ENCODE measurements at places on chromosomes 16 and 17.

- DNase-seq: no peak
Observed at GRCh38 chr17:9258115-9259015, 237.1 kb downstream of the NTN1 start.

- no peak for DNase-seq
Observed at GRCh38 chr16:5166486-5166885, 68.9 kb upstream of the EEF2KMT start.

- DNase-seq: no peak
Observed at GRCh38 chr16:87050142-87050541, 267.1 kb downstream of the C16orf95 start.

GRCh38 chr17:29930409-29931010, 482 bp upstream of the SSH2 start:
- DNase-seq: no peak

DNA sequence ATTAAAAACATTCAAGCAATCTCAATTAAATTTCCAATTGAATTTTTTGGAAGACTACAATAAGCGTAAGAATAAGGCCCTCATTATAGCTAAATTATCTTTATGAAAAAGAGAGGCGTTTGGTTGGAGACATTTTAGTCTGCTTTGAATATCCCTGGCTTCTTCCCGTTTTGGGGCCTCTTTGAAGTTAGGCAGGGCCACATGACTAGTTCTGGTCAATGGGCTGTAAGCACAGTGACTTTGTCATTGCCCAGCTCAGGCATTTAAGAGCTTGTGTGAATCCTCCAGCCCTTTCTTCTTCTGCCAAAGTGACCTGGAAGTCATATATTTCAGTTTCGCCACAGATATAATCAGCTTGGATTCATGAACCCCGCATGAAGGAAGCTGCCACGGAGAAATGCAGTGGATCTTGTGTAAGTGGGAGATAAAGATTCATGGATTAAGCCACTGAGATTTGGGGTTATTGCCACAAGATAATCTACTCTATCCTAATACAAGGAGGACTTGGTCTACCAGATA, 21.7 kb upstream of the UBTF start:
- DNase-seq: no peak

- DNase-seq: no peak
Observed at GRCh38 chr16:81148277-81148676, 52.1 kb upstream of the GCSH start.

DNA sequence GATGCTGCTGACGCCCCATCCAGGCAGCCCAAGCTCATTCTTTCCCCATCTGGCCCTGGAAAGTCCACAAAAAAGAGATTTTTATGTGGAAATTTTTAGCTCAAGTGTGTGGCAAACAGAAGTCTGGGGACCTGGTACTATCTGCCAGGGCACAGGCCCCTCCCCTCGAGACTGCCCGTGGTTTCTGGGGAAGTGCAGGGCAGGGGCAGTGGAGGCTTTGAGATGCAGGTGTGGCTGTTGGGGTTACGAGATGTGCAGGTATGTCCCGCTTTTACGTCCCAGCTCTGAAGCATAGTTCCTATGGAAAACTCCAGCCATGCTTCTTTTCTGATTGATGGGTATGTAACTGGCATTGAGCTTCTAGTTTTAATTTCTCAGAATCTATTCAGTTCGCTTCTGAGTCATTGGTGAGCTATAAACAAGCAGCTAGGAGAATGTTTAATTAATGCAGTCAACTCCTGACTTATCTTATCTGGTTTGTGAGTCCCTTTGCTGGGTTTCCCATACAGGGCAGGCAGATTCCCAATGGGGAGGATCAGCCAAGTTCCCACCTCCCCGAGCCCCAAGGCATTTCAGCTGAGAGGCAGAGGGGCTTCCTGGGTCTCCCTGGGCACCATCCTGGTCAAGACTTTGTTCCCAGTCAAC, 16.2 kb downstream of the TBX4 start:
- DNase-seq: no peak

DNA sequence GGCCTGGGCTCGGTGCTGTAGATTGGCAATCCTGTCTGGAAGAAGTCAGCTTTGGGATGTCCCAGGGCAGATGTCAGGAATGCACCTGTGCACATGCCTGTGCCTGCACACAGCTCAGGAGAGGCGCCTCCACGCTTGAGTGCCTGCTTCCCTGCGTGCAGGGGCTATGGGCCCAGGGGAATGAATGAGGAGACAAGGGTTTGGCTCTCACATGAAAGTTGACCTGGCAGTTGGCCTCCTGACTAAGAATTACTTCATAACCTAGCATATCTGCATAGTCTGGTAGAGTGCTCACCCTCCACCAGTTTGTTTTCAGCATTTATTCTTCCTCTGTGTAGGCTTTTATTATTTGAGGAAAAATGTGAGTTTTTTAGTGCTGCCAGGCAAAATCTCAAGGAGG, 50.0 kb downstream of the PLD6 start:
- DNase-seq: no peak

DNA sequence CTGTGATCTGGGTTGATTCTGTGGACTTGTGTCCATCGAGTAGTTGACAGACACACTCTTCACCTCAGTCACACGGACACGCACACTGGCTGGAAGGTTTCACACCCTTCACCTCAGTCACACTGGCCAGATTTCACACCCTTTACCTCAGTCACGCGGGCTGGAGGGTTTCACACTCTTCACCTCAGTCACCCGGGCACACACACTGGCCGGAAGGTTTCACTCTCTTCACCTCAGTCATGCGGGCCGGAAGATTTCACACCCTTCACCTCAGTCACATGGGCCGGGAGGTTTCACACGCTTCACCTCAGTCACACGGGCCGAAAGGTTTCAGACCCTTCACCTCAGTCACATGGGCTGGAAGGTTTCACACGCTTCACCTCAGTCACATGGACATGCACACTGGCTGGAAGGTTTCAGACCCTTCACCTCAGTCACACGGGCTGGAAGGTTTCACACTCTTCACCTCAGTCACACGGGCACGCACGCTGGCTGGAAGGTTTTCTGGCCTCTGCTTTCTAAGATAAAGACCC, 96.2 kb downstream of the PGS1 start:
- DNase-seq: no peak

- no peak for DNase-seq
Observed at GRCh38 chr16:71460236-71460635, 1.8 kb downstream of the ZNF23 start.

DNA sequence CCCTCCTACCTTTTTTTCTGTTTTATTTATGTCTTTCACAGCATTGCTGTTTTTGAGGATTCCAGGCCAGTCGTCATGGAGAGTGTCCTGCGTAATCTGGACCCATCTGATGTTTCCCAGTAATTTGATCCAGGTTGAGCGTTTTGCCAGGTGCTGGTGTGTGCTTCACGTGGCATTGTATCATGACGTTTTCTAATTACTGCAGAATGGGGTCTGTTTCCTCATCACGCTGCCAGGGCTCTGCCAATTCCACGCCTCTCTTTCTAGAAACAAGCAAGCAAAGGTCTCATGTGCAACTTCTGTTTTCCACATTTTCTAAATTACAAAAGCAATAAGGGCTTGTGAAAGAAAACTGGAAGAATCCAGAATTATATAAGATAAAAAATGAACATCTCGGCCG, 28.3 kb upstream of the BHLHA9 start:
- DNase-seq: no peak

GRCh38 chr16:4365014-4365406, 6.6 kb upstream of the VASN start:
- no peak for DNase-seq

DNA sequence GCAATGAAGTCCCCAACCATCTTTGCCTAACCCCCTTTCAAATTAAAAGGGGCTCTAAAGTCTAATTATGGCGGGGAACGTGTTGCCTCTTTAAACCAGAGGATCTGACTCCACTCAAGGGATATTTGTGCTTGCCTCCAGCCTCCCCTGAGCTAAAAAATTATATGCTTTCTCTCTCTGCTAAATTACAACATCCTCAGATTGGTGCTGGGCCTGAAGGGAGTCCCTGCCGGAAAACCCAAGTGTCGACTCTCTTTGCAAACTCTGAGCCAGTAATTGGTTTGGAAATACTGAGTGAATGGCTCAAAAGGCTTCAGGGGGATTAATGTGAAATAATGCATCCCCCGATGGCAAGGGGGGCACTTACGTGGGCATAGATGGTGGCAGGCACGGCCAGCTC, 208.5 kb upstream of the TNRC6C start:
- DNase-seq: no peak

DNA sequence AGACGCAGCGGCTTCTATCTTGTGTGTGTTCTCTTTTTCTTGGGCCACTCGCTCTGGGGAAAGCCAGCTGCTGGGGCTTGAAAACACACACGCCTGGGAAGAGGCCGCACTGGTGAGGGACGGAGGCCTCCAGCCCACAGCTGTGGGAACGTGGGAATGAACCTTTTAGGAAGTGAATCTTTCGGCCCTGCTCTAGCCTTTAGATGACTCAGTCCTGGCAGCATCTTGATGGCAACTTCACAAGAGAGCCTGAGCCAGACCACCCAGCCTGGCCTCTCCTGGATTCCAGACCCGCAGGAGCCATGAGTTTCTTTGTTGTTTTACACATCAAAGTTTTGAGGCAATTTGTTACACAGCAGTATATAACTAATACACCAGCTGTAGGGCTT, 2.2 kb upstream of the PDPK1 start:
- DNase-seq: no peak

DNA sequence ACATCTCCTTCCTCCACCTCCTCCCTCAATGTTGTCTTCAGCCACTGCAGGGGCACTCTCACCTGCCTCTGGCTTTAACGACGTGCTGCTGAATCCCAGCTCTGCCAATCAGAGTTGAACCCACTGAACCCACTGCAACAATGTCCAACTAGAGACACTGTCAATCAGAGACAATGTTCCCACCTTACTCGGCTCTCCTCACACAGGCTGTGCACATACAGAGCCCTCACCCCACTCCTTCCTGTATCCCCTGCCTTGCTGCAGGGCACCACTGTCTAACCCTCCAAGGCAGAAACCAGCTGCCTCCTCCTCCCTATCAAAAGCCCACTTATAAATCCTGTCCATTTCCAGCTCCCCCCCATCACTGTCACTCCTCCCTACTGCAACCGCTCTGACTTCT, 58.7 kb downstream of the ANKRD11 start:
- no peak for DNase-seq

DNA sequence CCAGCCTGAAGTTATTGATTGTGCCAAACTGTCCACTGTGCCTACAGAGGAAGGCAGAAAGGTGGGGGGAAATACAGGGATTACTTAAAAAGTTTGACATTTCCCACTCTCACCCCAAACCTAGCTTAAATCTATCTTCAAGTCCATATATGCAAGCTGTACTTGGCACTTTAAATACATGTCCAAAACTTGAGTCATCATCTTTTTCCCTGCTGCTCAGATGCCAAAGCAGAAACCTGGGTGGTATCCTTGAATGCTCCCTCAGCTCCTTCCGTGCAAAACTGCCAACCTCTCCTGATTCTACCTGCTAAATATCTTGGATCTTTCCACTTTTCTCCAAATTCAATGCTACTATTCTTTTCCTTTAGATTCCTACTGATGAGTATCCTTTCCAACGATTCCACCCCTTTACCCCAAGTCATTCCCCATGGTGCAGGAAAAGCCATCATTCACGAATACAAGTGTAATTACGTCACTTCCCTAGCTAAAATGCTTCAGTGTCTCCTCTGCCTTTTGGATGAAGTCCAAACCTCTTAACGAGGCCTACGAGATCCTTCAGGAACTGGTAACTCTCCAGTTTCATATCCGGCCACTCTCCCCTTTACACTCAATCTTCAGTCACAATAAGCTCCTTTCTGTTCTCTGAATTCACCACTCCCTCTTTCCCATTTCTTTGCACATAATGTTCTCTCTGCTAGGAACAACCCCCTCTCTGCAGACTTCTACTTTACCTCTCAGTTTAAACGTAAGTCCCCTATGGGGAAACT, 9.3 kb downstream of the BECN1 start:
- no peak for DNase-seq

GRCh38 chr16:6170022-6170421, 1072.4 kb upstream of the EEF2KMT start:
- no peak for DNase-seq

GRCh38 chr16:68113059-68113761, 28.0 kb downstream of the NFATC3 start:
- DNase-seq: no peak

- DNase-seq: no peak
Observed at GRCh38 chr17:72119077-72119872, 1.5 kb upstream of the SOX9 start.

- no peak for DNase-seq
Observed at GRCh38 chr17:4607773-4608187, 23.5 kb downstream of the SMTNL2 start.

DNA sequence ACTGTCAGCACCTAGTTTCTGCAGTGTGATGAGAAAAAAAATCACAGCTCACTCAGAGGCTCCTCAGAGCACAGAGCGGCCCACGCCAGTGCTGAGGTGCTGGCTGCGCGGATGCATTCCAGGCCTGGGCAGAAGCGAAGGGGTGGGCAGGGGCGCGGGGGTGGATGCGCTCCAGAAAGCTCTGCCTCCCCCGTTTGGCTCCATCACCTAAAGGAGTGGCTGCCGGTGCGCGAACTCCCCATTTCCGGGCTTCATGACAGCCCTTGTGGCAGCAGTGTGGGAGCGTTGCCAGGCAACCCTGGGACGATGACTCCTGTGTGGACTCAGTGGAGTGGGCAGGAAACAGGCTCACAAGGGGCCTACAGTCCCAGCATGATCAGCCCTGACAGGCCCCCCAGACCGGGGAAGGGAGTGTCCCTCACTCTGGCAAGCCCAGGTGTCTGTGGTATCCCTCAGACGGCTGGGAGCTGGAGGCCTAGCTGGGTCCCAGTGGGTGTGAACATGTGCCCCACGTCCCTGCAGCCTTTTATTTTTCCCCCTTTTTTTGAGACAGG, 32.8 kb upstream of the NUDT16L1 start:
- peak; percentile 37 for DNase-seq

GRCh38 chr17:36854982-36855381, 82.3 kb upstream of the LHX1 start:
- no peak for DNase-seq

DNA sequence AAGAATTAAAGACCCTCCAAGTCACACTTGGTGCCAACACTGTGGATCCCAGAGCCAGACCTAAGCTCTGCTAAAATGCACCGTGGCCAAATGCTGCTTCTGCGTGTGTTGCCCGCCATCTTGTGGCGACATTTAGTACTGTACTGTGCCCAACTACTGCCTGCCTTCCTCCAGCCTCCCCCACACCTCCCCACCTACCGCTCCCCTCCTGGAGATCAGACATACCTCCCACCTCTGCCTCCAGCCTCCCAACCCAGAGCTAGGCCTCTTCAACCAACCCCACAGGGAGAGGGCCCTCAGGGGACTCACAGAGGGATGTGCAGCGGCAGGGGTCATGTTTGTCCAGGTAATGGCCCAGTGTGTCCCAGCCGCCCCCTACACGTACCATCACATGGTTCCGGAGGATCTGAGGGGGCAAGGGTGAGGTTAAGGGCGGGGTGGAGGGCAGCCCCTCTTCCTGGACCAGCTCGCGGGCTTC, 5.5 kb downstream of the GAS2L2 start:
- peak; percentile 64 for DNase-seq

- DNase-seq: no peak
Observed at GRCh38 chr16:85879975-85880831, 18.8 kb upstream of the IRF8 start.

All from stimulated activated CD4-positive, alpha-beta T cell treated with anti-CD3 and anti-CD28 coated beads, TNF-alpha, amount 100 ng/mL, for 1 hour (primary cell).